Stimulated activated CD8-positive, alpha-beta memory T cell treated with anti-CD3 and anti-CD28 coated beads, Interleukin-15, amount 100 ng/mL, for 4 hours (primary cell): ENCODE measurements at places on chromosomes 1 and 21.

GRCh38 chr1:156959414-156959813 lies 39.0 kb downstream of the LRRC71 start:
- no peak for DNase-seq

DNA sequence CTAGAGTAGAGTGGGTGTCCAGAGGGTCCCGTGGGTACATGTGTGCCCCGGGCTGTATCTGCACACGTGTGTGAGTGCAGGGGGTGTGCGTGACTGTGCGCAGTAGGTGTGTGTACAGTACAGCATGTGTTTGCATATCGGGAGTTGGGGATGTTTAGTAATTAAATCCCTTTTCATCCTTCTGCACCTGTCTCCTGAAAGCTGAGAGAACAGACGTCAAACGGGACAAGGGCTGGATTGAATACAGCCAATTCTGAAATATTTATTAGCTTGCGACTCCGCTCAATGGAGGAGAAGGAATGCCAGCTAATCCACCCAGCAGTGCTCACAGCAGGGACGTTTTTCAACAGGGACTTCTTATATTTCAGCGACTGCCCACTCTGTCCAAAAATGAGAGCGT lies 44.7 kb upstream of the CASZ1 start:
- DNase-seq = no peak

GRCh38 chr1:36760081-36760480 lies 274.2 kb downstream of the GRIK3 start:
- no peak for DNase-seq

DNA sequence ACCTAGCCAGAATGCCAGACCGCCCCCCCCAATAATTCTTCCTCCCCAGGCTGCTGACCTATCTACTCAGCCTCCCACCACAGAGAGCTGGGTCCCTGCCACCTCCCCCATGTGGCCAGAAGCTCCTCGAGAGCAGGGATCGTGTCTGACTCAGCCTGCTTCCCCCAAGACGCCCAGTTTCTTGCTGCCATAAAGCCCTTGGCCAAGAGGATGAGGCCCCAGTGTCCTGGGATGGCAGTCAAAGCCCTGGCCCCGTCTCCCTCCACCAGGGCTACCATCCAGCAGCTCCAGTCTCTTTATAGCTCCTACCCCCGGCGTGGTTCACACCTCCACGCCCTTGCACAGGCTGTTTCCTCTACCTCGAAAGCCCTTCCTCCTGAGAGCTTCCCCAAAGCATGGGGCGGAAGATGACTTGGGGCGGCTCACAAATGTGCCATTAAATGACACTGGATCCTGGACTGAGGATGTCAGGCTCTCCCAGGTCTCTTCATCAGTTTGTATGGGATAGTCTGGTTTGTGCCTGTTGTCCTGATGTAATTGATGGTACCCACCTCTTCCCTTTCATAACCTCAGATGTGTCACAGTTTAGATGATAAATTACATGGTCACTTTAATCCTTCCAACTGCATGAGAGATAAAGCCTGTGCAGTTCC lies 13.2 kb downstream of the ADGRB2 start:
- no peak for DNase-seq

DNA sequence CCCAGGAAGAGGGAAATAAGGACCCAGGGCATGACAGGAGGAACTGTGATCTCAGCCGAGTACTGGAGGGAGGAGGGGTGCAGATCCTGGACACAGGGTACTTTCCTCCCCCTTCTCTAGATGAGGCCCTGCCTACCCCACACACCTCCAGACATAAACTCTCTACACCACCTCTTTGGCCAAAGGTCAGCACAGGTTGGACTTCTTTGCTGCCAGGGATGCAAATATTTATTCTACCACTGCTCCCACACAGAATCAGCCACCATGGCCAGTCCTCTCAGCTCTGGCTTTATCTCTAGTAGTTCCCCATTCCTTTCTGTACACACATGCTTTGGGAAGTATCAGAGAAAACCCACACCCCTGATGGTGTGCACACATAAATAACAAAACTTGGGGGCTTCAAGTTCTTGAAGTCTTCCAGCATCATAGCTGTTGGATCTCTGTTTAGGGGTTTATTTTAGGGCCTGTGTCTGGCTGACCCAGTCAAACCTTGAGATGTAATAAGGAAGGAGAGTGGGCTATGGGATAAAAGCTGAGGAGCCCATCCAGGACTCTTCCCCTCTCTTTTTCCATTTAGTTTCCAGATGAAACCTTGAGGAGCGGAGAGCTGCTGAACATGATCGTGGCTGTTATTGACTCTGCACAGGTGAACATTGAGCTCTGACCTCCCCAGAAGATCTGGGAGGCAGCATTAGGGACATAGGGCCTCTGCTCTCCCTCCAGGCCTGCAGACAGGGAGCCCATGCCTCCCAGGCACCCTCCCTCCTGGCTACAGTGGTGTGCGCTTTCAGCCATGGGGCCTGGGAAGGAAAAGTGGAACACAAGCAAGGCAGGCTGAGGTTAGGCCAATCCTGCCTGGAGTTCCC lies 6.7 kb upstream of the SLC27A3 start:
- DNase-seq = no peak

DNA sequence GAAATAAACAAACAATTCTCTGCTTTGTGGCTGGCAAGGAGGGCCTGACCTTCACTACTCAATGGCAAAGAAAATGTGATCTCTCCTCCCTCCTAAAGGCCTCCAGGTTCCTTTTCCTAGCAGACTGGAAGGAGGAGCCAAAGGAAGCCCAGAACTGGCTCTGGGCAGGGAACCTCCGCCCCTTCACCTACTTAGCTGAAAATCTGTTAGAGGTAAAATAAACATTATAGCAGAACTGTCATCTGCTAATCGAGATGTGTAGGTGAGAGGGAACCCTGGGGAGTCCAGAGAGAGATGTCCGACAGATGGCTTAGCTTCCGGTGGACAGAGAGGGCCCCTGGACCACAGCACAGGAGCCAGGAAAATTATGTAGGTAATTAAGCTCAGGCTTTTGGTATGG lies 75.2 kb upstream of the KCNA3 start:
- DNase-seq = no peak

DNA sequence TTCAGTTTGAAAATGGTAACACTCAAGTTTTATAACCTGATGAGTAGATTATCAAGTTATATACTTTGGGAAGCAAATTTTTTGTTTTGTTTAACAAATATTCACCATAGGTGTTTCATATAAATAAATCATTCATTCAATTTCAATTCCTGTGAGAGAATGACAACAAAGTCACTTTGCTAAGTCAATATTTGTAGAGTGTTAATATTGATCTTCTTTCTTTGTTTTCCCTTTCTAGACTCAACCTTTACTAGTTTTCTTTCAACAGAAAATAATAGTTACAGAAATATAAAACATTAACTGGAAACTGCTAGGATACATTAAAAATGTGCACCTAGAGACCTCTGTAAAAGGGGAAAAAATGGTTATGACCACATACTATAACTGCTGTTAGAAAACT lies 11.1 kb downstream of the EFCAB7 start:
- DNase-seq = no peak

DNA sequence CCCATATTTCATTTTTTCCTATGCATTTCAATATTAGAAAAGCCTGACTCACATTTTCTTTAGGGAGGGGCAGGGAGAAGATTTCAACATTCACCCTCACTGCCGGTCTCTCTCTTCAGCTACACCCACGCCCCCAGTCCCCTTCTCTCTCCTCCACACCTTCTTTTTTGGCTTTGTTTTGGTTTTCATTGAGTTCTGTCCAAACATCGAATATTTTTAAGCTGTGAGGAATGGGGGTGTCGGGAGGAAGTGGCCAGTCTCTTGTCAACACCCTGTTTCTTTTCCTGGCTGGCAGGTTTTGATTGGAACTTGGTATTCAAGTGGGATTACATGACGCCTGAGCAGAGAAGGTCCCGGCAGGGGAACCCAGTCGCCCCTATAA lies 177.3 kb downstream of the PGBD5 start:
- no peak for DNase-seq

DNA sequence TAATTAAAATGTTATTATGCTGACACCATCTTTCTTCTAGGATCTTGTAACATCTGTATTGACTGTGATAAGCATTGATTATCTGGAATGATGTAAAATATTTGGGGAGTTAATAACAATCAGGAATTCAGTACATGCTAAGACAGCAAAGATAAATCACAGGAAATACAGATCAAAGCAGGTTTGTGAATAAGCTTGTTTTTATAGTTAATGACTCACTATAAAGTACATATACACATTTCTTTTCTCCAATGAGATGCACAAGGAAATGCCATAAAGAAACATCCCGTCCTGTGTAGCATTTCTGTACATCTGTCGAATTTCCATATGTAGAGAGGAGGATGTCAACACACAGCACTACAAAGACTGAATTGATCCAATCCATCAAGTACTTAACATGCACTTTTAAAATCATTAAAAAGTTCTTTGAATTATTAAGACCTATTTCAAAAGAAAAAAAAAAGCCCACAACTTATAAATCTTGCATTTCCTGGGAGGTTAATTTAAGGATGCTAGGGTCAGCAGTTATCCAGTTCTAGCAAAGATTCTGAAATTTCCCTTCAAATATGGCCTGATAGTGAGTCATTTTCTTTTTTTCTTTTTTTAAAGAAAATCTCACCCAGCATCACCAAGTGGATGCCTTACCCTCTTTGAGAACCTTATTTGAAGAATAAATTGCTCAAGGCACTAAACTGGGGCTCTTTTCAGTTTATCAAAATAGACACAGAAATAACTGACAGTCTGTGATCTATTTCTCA lies 243.2 kb upstream of the NR5A2 start:
- no peak for DNase-seq

- DNase-seq = no peak
Measured at GRCh38 chr1:84635429-84635828, 54.8 kb downstream of the SSX2IP start.

- DNase-seq = no peak
Measured at GRCh38 chr21:35335951-35336446, 286.9 kb upstream of the RUNX1 start.

- no peak for DNase-seq
Measured at GRCh38 chr1:241215203-241215602, 141.8 kb downstream of the RGS7 start.

DNA sequence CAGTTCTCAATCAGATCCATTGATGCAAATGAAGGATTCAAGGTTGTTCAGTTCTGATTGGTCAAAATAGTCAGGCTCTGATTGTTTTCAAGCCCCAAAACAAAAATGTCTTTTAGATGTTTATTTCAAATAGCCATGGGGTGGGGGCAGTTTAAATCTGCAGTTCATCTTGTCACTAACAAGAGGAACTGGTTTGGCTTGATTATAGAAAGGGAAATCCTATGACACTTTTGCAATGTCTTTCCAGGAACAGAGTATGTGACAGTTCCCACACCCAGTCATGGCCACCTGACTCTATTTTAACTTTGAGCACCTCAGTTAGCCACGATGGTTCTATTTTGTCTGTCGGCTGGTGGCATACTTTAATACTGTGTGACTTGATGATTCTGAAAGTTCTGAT lies 1544.1 kb downstream of the PLA2G4A start:
- no peak for DNase-seq

DNA sequence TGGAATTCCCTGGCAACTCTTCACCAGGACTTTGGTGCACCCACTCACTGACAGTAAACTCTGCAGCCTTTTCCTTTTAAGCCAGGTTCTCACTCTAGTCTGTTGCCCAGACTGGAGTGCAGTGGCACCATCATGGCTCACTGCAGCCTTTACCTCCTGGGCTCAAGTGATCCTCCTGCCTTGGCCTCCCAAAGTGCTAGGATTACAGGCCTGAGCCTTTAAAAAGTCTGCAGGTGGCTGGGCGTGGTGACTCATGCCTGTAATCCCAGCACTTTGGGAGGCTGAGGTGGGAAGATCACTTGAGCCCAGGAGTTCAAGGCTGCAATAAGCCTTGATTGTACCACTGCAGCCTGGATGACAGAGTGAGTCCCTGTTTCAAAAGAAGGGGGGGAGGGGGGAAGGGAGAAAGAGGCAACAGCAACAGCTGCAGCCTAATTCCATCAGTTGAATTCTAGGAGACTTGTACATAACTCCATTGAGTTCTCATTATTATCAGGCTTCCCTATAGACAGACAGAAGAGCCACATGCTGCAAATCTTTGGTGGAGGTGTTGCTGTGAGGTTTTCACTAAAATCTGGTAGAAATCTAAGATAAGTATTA lies 8.1 kb upstream of the HNRNPR start:
- DNase-seq = no peak

- no peak for DNase-seq
Measured at GRCh38 chr1:220787069-220787619, 431 bp downstream of the MTARC1 start.

DNA sequence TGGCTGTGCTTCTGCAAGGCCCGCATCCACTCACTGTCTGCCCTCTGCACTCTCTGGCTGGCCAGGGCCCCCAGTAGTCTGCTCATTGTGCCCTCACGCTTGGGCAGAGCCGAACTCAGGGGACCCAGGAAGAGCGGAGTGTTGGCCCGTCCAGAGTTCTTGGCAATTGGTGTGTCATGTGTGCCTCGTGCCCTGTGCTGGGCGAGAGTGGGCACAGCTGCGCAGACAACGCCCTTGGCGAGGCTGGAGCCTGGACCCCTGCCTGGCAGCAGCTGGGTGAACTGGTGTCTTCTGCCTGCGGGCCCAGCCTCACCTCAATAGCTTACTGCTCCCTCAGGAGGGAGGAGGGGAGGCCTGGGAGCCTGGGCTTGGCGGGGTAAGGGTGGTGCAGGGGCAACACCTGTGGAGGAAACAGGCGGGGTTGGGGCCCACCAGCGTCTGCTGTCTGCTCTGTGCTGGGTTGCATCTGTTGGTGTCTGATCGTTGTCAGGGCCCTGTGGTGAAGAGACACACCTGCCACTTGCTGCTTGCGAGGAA lies 2.1 kb downstream of the GUK1 start:
- no peak for DNase-seq

DNA sequence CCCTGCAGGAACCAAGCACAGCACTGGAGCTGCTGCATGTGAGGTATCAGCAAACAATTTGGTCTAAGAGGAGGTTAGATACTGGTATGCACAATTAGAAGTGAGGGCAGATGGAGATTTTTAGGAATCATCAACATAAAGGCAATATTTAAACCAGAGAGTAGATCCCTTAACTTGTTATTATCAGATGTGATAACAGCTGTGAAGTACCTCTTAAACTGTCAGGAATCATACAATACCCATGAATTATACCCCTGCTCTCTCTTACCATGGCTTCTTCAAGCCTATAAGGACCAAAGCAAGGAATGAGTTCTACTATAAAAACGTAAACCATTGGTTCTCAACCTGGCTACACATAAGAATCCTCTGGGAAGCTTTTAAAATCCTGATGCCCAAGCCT lies 3.9 kb downstream of the BCAR3 start:
- no peak for DNase-seq

DNA sequence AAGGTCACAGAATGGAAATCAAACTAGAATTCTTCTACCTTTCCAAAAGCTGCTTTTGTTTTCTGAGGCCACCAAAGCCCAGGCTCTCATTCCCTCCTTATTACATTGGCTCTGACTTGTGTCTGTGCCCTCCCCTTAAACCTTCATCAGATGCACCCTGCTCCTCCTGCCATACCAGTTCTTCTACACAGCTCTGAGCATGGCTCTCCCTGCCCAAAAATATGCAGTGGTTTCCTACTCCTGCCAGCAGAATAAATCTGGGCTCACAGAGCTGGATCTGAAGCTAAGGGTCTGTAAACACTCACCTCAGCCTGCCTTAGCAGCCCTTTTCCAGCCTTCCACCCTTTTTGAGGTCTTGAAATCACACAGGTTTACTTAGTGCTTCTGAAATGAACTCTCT lies 55.0 kb downstream of the TTC3 start:
- no peak for DNase-seq

GRCh38 chr1:185363205-185363604 lies 46.2 kb upstream of the IVNS1ABP start:
- DNase-seq = no peak

- DNase-seq = no peak
Measured at GRCh38 chr1:11245904-11246719, 16.2 kb downstream of the MTOR start.

- no peak for DNase-seq
Measured at GRCh38 chr1:171055966-171056643, 34.6 kb upstream of the FMO3 start.
